NCI-H1092 (cell line): ENCODE measurements at places on chromosomes 1 and 21.

GRCh38 chr1:214004014-214004413 lies 16.2 kb downstream of the PROX1 start:
- DNase-seq = peak; percentile 26

DNA sequence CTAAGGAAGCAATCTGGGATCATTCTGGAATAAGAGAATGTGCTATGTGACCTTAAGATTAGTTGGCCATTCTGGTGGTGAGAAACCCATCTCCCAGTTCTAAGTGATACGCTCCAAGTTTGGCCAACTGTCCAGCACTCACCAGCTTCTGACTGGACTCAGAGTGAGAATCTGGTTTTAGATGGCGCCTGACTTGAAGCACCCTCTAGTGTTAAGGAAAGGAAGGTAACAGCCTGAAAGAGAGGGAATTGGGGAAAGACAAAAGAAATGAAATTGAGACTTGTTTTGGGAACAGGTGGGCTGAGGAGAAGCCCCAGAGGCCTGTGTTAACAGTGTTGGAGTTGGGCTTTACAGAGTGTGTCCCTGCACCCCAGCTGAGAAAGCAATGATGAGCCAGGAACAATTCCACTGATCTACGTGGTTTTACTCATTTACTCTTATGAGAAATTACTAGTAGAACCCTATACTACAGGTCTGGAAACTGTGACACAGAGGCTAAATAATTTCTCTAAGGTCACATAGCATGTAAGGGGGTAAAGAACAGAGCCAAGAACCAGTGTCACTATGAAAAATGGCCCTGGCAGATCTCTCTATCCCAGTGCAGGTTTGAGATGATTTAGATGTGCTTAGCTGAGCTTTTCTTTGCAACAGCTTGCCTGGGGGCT lies 9.3 kb upstream of the FCAMR start:
- peak; percentile 1 for DNase-seq

DNA sequence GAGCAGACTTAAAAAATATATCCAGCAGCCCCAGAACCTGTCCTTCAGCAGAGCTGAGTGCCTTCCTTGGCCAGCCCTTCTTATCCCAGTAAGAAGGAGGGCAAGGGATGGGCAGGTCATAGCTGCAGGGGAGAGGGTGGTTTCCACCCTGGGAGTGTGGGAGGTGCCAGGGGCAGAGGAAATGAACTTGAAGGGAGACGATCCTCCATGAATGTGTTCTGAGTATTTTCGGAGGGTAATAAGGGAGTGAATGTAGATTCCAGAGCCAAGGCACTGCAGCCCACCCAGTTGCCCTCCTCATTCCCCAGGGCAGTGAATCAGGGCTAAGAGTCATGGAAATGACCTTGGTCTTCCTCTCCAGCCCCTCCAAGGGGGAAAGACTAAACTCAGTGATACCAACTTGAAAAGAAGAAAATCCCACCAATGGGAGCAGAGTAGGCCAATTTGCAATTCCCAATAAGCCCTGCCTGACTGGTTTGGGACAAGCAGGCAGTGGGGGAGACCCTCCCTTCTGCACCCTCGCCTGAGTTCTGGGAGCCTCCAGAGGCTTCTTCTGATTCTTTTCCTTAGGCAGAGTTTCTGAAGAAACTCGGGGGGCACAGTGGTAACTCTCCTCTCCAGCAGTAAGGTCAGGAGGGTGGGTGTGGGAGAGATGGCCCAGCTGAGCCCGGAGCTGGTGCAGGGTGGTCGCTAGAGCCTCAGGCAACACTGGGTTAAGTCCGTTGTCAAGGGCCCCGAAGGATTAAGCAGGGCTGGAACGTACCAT lies 4.2 kb downstream of the MYOG start:
- DNase-seq = no peak

DNA sequence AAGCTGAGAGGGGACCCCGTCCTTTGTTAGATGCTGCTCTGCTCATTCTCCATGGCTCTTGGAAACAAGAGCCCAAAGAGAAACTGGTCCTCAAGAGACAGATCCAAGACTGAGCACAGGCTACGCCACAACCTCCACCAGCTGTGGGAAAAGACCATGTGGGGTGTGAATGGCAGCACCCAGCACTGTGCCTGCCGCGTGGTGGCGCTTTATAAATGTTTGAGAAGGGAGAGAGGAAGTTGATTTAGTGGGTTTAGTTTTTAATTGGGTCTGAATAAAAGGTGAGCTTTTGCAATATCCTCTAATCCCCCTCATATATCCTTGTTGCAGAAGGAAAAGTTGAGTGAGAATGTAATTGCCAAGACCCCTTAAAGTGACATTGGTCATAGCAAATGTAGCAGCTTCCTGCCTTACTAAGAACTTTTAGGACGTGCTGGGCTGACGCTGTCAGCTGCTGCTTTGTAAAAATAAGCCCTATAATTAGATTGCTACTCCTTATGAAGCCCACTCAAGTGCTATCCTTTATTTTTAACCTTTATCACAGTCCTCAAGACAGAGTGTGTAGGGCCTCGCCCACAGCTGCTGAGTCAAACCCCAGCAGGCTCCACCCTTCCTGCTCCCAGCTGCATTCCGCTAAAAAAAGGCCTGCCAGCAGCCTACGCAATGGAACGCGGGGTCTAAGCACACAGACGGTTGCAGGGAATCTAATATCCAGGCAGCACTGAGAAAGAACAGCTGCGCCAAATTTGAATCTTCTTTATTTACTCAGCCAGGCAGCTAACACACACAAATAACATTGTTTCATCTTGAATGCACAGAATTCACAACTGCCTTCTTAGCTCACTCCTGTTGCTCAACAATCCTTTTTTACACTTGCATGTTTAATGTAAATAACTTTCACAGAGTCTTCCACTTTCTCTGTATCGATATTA lies 47.4 kb upstream of the PRDX6 start:
- peak; percentile 35 for DNase-seq

- DNase-seq = no peak
These were observed 52.4 kb downstream of the MAP3K21 start for GRCh38 chr1:233379869-233380438.

DNA sequence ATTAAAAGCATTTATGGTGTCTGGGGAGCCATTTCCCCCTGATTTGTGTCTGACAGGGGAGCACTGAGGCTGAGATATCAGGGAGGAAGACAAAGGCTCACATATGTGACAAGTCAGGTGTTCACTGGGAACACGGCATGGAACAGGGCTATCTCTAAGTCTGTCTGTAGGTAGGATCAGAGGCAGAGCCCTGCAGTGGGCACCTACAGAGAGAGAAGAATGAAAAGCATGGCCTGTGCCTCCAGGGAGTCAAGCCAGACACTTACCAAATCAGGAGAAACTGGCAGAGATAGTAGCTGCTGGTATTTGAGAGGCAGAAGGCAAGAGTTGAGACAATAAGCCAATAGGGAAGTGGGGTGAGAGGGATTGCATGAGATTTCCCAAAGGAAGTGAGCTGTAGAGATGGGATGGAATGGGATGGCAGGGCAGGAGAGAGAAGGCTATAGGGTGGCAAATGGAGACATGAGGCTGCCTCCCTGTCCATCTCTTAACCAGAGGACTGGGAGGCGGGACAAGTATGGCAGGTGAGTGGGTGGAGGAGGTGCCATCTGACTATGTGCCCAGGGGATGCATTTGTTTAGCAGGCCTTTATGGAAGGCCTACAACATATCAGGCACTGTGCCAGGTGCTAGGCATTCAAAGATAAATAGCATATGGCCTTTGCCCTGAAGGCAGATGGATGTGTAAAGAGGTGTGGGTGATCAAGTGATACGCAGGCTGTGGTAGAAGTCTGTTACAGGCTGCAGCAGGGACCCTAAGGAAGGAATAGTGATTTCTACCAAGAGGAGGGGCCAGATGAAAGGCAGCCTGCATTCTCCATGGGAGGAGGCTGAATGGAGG lies 136.2 kb upstream of the IPO9 start:
- DNase-seq = peak; percentile 58

DNA sequence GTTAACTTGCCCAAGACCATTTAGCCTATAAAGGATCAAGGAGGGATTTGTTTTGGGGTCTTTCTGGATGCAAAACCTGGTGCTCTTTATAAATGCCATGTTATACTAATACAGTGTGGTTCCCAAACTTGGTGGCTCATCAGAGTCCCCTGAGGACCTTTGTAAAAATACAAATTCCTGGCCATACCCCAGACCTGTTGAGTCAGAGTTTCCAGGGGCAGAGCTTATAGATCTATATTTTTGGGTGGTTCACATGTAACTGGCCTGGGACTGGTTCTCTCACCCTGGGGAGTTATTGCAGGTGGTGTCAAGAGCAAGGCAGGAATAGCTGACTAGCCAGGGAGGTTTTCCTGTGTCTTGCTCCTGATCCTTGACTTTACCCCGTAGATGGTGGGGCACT lies 136.9 kb upstream of the HNRNPU start:
- no peak for DNase-seq

DNA sequence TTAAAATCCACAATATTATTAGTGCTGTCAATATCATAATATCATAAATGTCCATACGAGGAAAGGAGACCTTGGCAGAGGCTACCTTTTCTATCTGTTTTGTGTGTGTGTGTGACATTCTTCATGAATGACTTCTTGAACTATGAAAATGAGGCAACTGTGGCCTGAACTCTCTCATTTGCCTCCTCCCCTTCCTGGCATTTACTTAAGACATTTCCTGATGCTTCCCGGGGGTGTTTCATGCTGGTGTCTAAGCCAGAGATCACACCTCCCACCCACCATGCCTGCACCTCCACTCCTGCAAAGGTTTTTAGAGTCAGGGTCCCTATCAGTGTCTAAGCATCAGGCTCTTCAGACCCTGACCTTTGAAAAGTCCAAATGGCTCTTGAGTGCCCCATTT lies 420.9 kb downstream of the KIF26B start:
- DNase-seq = no peak

GRCh38 chr1:226407199-226407496 lies 745 bp downstream of the PARP1 start:
- DNase-seq = no peak
